ENCODE measurements at places on chromosomes 7 and 10. TPM values are rescaled to one million over a fixed set of nuclear protein-coding genes. Genes with fewer than 3 reads are reported as not detected.

NRG3 gene
- total RNA-seq, result not detected

AGAP4 gene
- total RNA-seq, result 5.4 TPM

ACTR3C gene
- total RNA-seq, result not detected

MYPN gene
- total RNA-seq, result 2.8 TPM
